ENCODE measurements at places on chromosomes 7 and 10.

GRCh38 chr10:18860186-18860585 is 188.4 kb upstream of the MALRD1 start:
- DNase-seq, result no peak

DNA sequence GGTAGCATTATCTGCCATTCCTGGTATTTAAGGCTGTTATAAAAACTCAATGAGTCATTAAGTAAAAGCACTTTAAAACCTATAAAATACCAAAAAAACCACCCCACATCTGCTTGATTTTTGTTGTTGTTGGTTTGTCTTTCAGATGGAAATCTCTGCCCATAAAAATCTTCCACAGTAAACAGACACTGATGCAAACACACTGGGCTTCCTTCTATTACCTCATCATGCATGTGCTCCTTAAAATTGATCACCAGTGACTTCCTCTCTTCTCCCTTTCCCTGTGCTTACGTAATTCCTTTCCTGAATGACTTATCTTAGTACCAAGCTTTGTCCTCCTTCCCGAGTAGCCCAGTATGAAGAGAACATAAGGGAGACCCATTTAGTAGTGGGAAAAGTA is 167.2 kb downstream of the EVX1 start:
- no peak for DNase-seq

DNA sequence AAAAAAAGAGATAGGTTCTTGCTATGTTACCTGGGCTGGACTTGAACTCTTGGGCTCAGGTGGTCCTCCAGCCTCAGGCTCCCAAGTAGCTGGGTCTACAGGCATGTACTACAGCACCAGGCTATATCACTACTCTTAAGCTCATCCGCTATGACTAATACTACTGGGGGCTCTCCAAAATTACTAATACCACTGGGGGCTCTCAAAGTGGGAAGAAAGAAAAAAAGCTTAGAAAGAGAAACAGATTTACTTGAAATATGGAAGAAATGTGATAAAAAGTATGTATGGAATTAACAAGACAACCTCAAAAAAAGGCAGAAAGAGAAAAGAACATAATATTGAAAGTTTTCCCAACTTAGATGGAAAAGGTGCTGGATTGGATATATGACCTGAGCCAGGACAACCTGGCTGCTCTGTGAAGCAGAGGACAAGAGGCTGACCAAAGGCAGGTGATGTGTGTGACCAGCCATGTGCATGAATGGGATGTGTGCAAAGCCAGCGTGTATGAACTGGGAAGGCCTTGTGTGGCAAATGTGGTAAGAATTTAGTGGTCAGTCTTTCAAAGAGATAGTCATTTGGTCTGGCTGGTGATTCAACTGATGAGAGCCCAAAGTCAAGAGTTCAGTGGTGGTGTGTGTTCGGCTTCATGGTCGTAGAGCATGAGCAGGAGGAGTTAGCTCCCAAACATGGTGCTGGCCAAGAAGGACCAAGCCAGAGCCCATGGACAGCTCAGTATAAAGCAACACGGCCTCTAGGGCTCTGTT is 232.4 kb upstream of the KLF14 start:
- DNase-seq, result no peak

- DNase-seq, result no peak
These were observed 70.6 kb downstream of the LHPP start for GRCh38 chr10:124532106-124532641.

DNA sequence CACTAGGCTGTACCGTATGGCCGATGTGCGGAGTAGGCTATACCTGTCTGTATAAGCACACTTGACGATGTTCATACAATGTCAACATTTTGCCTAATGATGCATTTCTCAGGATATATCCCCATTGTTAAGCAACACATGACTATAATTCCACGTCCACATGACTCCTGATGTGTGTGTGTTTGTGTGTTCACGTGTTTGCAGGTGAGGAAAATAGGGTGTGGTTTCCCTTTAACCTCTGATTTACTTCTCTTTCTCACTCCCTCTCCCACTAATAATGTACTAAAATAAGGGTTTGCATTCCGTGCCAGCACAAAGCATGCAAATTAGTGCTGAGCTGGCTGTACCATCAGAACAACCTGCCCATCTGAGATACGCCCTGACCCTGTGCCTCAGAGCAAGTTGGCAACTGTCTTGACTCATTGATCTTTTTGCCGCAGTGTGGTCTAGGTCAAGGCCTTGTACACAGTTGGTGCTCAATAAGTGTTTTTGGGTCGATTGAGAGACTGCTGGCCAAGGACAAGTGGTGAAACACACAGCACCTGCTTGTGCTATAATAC is 64.6 kb upstream of the DOCK1 start:
- no peak for DNase-seq

All from activated naive CD8-positive, alpha-beta T cell treated with anti-CD3 and anti-CD28 coated beads, Interleukin-2, amount 50 U/mL, for 16 hours (primary cell).